Activated CD4-positive, alpha-beta T cell treated with anti-CD3 and anti-CD28 coated beads for 36 hours (primary cell): ENCODE measurements at places on chromosomes 1 and 21. TPM values are rescaled to one million over a fixed set of nuclear protein-coding genes. Genes with fewer than 3 reads are reported as not detected.

Gene ST6GALNAC5
- not detected for total RNA-seq

Gene GJA5
- not detected for total RNA-seq

Gene LDLRAP1
- total RNA-seq: 13.0 TPM

Gene PPM1J
- 0.88 TPM for total RNA-seq

Gene CASQ1
- not detected for total RNA-seq

Gene PBXIP1
- total RNA-seq: 22.6 TPM

Gene BSND
- not detected for total RNA-seq

Gene KRTAP7-1
- total RNA-seq: not detected

Gene TSPEAR
- not detected for total RNA-seq

Gene APCS
- total RNA-seq: not detected

Gene STYXL2
- not detected for total RNA-seq

Gene ICOSLG
- 2.4 TPM for total RNA-seq

Gene PTPRU
- total RNA-seq: 0.37 TPM

Gene USH2A
- not detected for total RNA-seq
